ENCODE measurements at places on chromosomes 5 and 9.

DNA sequence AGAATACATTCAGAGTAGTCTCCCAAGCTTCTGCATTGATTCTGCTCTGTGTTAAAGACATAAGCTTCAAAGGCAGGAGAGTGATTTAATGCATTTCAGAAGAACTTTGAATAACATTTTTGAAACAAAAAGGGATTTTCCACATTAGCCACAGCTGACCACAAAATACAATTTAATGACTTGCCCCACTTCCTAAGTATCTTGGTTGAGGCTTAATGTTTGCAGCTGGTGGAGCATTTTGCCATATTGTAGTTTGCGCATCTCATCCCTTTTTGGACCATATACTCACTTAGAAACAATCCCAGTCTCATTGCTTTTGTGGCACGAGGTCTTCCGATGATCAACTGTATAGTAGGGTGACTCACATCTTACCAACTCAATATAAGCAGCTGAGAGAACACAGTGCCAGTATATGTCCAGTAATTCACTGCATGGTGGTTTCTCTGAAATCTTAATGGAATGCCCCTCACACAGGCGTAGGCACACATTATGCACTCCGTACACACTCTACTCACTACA, 455.8 kb upstream of the PTGER4 start:
- DNase-seq = no peak

GRCh38 chr5:61052882-61053281, 107.9 kb downstream of the NDUFAF2 start:
- no peak for DNase-seq

- no peak for DNase-seq
Measured at GRCh38 chr5:128038643-128039042, 44.9 kb upstream of the SLC12A2 start.

DNA sequence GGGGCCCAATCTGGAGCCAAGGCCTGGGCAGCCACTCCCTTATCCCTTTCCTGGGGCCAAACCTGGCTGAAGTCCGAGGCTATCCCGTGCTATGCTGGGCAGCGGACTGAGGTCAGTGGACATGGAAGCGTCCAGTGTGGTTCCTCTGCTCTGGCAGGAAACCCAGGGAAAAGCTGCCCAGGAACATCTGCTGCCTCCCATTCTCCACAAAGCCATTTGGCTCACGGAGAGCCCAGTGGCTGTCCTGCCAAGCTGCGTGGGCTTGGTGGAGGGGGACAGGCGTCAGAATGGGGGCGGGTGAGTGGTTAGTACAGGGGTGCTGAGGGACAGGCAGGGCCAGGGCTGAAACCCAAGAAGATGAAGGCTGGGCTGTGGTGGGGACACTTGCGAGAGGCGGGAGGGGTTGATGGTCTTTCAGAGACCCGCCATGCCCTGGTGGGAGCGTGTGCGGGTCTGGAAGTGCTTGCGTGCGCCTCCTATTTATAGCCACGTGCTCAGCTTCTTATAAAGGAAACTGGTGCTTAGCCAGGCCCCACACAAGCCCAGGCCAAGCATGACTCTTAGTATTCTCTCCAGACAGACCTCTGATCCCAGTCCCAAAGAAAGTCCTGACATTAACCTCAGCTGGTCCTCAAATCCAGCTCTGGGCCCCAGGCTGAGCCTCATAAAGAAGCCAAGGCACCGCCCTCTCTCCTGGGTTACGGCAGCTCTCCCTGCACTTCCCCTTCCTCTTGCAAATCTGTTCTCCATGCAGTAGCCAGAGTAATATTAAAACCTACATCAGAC, 9.4 kb upstream of the SLC6A7 start:
- no peak for DNase-seq

GRCh38 chr5:39073767-39074016, 507 bp downstream of the RICTOR start:
- no peak for DNase-seq

GRCh38 chr5:160367261-160367660, 3.2 kb downstream of the C1QTNF2 start:
- no peak for DNase-seq

- no peak for DNase-seq
Measured at GRCh38 chr9:132183715-132184114, 21.9 kb downstream of the NTNG2 start.
